Activated CD4-positive, alpha-beta T cell treated with anti-CD3 and anti-CD28 coated beads, Interleukin-2, amount 50 U/mL, for 4 hours (primary cell): ENCODE measurements at places on chromosomes 13 and 19.

GRCh38 chr13:97273341-97273831 is 51.3 kb downstream of the MBNL2 start:
- no peak for DNase-seq

GRCh38 chr13:110640591-110641029 is 25.3 kb downstream of the NAXD start:
- no peak for DNase-seq

- no peak for DNase-seq
These were observed 2.9 kb downstream of the ABCC4 start for GRCh38 chr13:95298169-95298965.

DNA sequence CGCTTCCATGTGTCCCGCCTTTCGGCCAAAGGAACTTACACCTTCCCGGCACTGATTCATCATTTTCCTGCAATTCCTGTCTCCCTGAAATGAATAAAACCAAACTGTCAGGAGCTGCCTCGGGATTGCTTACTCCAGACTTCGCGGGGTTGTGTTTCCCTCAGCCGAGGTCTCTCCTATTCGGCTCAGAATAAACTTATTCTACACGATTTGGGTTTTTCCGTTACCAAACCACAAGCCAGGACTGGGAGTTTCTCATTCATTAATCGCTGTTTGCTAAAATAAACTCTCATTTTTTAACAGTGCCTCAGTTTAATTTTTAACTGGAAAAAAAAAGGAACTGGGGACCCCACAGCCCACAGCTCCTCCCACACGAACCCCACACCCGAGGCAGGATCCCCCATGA is 667 bp downstream of the ZNF878 start:
- no peak for DNase-seq

DNA sequence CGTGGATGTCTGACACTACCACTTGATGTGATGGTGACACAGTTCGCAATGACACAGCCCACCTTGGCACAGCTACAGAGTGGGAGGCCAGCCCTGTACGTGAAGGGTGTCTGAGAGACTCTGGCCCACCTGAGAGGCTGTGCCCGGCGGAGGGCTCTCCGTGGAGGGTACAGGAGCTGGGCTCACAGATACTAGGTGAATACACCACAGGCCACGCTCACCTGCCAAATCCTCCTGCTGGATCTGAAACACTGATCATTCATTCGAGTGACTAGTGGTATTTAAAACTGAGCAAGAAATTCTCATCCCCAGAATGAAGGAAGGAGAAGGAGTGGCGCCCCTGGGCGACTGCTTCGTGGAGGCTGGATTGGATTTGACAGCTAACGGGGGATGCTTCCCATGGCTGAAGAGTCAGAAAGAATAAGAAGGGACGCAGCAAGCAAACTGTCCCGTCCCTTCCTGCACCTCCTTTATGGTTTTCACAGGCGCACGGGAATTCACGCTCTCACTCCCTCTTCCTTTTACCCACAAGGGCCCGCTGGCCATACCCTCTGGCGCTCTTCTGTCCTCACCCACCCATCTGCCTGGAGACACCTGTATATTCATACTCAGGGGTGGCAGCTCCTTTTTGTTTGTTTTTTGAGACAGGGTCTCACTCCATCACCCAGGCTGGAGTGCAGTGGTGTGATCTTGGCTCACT is 25.0 kb downstream of the CEBPG start:
- DNase-seq: no peak

GRCh38 chr13:37302686-37303085 is 197.2 kb upstream of the CSNK1A1L start:
- DNase-seq: no peak

GRCh38 chr19:19417046-19417445 is 11.6 kb downstream of the GATAD2A start:
- DNase-seq: no peak

DNA sequence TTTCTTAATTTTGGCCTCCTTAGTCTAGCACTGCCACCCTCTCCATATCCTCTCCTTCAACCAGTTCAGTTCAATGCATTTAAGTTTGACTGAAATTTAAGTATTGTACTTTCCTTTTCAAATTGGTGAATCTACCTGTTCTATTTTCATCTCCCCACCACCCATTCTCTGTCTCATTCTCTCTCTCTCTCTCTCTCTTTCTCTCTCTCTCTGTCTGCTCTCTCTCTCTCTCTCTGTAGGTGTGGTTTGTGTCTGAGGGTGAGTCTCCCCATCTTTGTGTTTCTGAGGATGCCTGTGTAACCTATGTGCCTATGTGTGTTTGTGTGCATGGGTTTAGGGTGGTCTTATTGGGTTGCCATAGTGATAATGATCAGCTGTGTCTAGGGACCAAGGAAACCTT is 10.1 kb downstream of the PDX1 start:
- no peak for DNase-seq

DNA sequence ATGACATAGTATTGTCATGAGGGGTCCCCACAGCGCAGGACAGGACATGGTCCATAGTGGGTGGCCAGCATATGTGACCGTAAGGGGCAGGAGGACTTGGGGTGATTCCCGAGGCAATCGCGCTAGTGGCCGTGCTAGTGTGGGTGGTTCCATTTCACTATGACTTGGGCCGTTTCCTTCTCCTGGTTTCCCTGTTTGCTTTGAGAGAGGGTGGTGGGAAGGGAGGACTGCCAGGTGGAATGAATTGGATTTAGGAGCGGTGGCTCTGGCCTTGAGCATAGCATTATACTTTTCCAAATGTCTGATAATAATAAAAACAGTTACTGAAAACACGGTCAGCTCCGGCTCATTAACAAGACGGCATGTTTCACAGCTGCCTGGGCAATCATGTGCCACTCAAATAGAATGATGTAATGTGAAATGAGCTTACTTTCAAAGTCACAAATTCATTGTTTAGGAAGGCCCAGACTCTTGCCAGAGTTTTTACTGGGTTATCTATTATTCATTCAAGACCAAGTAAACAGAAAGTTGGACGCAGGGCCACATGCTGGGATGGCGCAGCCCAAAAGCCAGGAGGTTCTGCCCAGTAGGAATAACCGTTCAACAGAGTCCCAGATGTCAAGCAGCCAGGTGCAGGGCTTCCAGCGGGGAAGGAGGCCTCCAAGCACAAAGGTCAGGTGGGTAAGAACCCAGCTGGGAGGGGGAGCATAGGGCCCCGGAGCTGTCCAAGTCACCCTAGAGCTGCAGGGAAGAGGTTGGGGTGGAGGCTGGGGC is 19.6 kb upstream of the SLC15A1 start:
- DNase-seq: no peak

- no peak for DNase-seq
These were observed 23.9 kb upstream of the CEBPG start for GRCh38 chr19:33349319-33350289.

GRCh38 chr19:21092109-21092508 is 10.1 kb downstream of the ZNF714 start:
- DNase-seq: no peak

- DNase-seq: no peak
These were observed 385.5 kb downstream of the MZT1 start for GRCh38 chr13:72341904-72342303.

DNA sequence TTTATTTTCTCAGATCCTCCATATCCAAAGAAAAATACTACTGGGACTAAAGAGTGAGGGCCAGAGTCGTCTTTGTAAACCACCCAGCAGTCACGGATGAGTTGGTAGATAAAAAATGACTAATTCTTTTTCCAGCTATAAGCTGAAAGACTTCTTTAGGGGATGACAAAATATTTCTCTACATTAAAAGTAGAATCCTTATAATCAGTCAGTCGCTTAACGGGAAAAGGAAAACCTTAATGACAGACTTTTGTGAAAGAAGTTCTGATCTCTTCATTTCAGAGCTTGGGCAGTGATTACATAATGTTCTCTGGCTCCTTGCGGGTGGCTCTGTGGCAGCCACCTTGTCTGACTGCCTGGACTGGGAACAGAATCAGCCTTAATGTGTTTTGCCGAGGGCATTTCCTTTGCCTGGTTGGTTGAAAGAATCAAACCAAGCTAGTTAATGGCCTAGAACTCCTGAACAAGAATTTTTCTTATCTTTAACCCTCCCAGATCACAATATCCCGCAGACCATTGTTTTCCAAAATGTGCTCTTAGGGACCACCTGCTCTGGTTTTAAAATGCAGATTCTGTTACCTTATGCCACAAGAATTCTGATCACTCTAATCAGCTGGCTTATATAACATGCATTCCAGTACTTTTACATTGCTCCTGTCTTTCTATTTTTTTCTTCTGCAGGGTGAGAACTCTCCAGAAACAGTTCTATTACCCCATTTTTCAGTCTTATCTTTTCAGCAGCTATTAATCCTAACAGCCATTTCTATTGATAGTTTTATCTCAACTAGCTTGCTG is 2.5 kb downstream of the ITM2B start:
- no peak for DNase-seq

DNA sequence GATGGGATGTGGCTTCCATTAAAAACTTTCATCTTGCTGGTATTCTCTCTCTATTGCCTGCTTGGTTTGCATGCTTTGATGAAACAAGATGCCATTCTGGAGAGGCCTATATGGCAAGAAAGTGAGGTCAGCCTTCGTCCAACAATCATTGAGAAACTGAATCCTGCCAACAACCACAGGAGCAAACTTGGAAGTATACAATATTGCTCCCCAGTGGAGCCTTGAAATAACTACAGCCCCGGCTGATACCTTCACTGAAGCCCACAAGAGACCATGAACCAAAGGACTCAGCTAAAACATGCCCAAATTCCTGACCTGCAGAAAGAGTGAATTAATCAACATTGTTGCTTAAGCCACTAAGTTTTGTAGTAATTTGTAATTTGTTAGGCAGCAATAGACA is 82.5 kb upstream of the FGF14 start:
- no peak for DNase-seq

GRCh38 chr19:4811328-4812131 is 20.0 kb downstream of the TICAM1 start:
- peak; percentile 87 for DNase-seq

- DNase-seq: no peak
These were observed 562.4 kb downstream of the IRS2 start for GRCh38 chr13:109224033-109224432.

GRCh38 chr13:36919833-36920615 is at the start of gene SMAD9:
SMAD9 (minus strand) TSS chr13:36920238; CDS start chr13:36879689, 40,549 bp downstream.
- DNase-seq: no peak

- no peak for DNase-seq
These were observed 23.4 kb downstream of the CNFN start for GRCh38 chr19:42366673-42367072.

GRCh38 chr19:49688531-49689132 is 762 bp upstream of the ADM5 start:
- DNase-seq: no peak

GRCh38 chr13:99371956-99372355 is 64.8 kb upstream of the GPR183 start:
- DNase-seq: peak; percentile 55

DNA sequence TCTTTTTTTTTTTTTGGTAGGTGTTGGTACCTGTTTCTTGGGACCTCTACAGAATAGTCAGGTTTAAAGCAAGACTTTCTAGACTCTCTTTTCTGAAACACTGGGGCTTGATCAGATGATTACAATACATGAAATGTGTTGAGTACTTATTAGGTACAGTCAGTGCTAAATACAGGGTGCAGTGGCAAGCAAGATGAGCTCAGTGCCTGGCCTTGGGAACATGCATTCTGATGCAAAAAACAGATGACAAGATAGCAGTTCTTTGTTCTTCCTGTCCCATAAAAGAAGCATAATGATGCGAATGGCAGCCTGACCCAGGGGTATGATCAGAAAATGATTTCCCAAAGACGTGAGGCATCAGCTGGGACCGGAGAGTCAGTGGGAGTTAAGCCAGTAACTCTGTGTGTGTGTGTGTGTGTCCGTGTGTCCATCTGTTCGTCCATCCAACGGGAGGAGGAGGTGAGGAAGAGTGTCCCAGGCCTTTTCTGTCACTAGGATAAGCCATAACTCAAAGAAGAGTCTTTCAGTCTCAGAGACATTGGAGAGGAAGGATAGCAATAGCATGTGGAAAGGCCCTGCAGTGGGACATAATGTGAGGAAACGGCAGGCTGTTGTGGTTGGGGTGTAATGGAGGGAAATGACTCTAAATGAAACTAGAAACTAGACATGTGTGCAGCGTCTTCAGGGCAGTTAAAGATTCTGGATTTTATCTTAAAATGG is 32.2 kb downstream of the SLAIN1 start:
- DNase-seq: peak; percentile 2

DNA sequence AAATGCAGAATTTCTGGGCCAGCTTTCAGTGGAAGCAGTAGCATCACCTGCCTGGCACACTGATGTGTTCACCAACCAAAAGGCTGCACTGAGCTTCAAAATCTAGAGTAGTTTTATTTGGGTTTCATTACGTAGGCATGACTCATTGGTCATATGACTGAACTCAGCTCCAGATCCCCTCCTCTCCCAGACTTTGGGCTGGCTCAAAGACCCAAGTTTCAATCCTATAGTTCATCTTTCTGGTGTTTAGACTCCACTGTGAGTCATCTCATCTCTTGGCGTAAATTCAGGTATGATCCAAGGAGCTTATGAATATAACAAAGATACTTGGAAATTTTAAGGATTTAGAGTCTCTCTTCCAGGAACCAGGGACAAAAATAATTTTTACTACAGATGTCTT is 17.7 kb downstream of the ZMYM5 start:
- no peak for DNase-seq

GRCh38 chr19:48490981-48491792 is 20.4 kb downstream of the LMTK3 start:
- DNase-seq: peak; percentile 46

- DNase-seq: no peak
These were observed 98.9 kb downstream of the ESD start for GRCh38 chr13:46698014-46698413.

DNA sequence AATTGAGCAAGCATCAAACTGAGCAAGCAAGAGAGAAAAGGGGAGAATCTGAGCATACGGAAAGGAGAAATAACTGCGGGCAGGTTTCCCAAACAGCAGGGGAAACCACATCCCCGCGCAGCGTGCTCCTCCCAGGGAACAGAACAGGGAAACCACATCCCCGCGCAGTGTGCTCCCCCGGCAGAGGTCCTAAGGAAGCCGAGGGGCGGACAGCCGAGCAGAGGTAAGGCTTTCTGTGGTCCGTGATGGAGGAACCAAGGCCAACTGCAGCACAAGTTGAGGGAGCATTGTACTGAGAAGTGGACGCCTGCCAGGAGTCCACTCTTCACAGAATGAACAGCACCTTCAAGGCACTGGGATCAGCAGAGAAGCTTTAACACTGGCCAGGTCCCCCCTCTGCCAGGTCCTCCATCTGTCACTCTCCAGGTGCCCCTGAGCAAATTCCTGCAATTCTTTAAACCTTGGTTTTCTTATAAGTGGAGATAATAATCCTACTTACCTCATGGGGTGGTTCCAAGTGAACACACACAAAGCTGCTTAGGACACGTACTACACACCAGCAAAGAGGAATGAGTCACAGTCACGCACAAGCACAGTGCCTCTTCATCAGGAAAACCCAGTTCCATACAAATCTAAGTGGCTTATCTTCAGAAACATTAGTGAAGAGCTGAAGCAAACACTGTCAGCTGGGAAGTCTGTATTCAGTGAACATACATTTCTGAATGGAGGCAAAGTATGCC is 23.0 kb upstream of the LAMP1 start:
- no peak for DNase-seq

- peak; percentile 35 for DNase-seq
These were observed 12.0 kb upstream of the SHFL start for GRCh38 chr19:10074153-10074552.
